Gastroesophageal sphincter (tissue), 4 donors: ENCODE measurements at places on chromosomes 6 and 20. TPM values are rescaled to one million over a fixed set of nuclear protein-coding genes. Genes with fewer than 3 reads are reported as not detected.

HLA-DMB gene
- total RNA-seq: 7.3 TPM

PBOV1 gene
- not detected for total RNA-seq

SLC22A3 gene
- 20.1 TPM for total RNA-seq

MUCL3 gene
- not detected for total RNA-seq

ARFGEF3 gene
- 1.3 TPM for total RNA-seq

FAM217A gene
- not detected for total RNA-seq

FLOT1 gene
- 191 TPM for total RNA-seq

PRDM1 gene
- total RNA-seq: 3.6 TPM

CENPW gene
- 7.8 TPM for total RNA-seq

HSPA1L gene
- 3.0 TPM for total RNA-seq

GPLD1 gene
- total RNA-seq: 3.8 TPM

- ATAC-seq: no peak
Observed at GRCh38 chr6:55759536-55759935, 115.9 kb downstream of the BMP5 start.

- no peak for ATAC-seq
Observed at GRCh38 chr6:81138236-81138635, 614.2 kb downstream of the TENT5A start.

DNA sequence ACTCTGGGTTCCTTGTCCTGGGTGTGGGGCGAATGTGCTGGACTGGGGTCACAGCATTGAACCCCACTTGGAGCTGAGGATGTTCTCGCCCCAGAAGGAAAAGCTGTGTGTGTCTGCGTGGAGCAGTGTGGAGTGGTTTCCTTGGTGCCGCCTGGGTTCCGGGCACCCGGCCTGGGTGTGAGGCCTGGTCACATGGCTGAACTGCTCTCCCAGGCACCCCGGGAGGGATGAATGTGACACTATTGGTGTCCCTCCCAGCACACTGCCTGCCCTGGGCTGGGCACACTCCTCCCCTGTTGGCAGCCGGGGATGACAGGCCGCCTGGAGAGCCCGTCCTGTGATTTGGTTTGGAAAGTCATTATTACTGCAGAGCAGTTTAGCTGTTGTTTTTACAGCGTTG is 12.3 kb downstream of the MYT1 start:
- ATAC-seq: no peak

- ATAC-seq: no peak
Observed at GRCh38 chr6:166152660-166153059, 15.0 kb downstream of the TBXT start.

GRCh38 chr20:61968036-61968810 is 97.5 kb downstream of the TAF4 start:
- ATAC-seq: no peak

DNA sequence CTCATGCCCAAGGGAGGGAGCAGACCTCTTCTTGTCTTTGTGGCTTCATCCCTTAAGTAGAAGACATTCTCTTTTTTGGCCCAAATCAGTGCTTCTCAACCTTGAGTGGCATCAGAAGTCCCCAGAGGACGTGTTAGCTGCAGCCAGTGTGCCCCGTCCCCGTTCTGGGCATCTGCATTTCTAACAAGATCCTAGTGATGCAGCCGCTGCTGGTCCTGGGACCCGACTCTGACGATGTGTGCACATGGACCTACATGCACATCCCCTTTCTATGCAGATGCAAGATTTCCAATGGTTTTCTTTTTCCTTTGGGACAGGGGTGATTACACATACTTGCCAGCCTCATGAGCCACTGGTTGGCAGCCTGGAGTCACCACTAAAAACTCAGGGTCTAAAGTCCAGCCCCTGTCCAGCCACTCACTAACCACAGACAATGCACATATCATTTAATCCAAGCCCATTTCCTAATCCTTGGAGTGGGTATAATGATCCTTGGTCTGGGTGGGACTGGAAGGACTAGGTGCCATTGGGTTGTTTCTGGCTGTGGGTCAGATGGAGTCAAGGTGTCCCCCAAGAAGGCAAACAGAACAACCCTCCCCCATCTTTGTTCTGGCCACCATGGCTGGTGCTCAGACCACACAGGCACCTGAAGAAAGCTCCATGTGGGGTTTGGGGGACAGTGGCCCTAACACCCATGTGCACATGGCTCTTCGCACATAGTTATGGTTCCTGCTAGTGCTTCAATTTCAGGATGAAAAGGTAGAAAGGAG is 6.4 kb downstream of the ACSS1 start:
- no peak for ATAC-seq

GRCh38 chr6:64483956-64484499 is 848.4 kb downstream of the PHF3 start:
- no peak for ATAC-seq

GRCh38 chr20:11738852-11739251 is 178.8 kb upstream of the BTBD3 start:
- ATAC-seq: no peak

DNA sequence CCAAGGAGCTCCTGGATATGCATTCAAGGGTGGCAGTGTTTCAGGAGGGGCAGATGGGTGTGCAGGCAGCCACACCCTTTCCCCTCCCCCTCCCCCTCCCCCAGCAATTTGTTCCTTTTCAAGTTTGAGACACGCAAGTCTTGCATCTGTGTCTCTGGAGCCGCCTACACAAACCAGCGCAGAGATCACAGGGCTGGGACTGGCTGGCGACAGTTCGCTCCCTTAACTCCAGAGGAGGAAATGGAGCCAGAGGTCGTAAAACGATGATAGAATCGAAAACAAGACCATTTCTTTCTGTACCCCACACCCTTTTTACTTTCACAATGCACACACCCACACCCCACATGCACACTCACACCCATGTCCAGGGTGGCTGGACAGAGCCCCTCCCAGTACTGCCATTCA is 163.1 kb downstream of the LY86 start:
- no peak for ATAC-seq

- peak; percentile 73 for ATAC-seq
Observed at GRCh38 chr20:57205606-57206219, 60.7 kb downstream of the BMP7 start.

GRCh38 chr6:87767478-87767877 is 65.4 kb upstream of the AKIRIN2 start:
- no peak for ATAC-seq

GRCh38 chr6:107763946-107764345 is 60.2 kb downstream of the SCML4 start:
- ATAC-seq: no peak

GRCh38 chr20:61874421-61875068 is 191.1 kb downstream of the TAF4 start:
- no peak for ATAC-seq

DNA sequence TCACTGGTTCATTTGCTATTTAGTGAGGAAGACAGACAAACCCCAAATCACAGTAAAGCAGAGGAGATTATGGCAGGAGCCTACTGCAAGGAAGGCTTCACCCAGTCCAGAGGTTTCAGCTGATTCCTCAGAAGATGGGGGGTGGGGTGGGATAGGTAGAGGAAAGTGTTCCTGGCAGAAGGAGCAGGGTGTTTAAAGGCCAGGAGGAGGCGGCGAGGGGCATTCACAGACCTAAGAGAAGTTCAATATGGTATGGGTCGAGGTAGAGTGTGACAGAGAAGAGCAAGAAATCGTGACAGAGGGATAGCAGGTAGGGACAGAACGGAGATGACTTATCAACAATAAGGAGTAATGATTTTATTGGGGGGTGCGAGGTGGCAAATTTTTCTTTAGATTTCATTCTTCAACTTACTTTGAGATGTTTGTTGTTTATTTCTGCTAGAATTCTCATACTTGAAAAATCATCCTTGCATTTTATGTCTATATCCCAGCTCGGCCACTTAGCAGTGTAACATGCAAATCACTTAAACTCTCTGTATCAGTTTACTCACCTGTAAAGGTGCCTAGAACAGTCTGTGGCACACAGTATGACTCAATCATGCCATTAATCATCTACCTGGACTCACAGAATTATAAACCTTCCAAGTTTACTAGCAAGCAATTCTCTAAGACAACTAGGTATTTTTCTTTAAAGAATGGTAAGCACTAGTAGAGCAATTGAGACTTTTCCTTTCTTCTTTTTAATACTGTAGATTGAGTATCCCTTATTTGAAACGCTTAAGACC is 176.7 kb downstream of the REV3L start:
- ATAC-seq: no peak

DNA sequence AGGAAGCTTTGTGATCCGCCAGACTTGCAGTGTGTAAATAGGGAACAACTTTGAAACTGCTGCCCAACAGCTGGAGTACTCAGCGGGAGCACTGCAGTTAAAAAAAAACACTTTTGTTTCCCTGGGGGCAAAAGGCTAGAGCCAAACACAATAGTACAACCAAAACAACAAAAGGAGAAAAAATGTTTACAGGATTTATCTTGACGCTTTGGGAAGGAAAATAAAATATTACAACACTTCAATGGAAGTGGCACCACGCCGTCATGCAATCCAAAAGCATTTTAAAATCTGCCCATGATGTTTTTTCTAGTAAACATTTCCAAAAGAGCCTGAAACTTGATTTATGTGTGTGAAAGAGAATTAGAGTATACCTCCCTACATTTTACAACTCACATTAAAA is 26.0 kb downstream of the PTPRK start:
- ATAC-seq: no peak

GRCh38 chr6:44858998-44859397 is 469.1 kb upstream of the RUNX2 start:
- no peak for ATAC-seq

GRCh38 chr6:159829526-159829925 is 29.4 kb downstream of the PNLDC1 start:
- no peak for ATAC-seq
